ENCODE measurements at places on chromosomes 6 and 20.

- no peak for DNase-seq
Observed at GRCh38 chr20:35954907-35955251, 577 bp upstream of the SCAND1 start.

DNA sequence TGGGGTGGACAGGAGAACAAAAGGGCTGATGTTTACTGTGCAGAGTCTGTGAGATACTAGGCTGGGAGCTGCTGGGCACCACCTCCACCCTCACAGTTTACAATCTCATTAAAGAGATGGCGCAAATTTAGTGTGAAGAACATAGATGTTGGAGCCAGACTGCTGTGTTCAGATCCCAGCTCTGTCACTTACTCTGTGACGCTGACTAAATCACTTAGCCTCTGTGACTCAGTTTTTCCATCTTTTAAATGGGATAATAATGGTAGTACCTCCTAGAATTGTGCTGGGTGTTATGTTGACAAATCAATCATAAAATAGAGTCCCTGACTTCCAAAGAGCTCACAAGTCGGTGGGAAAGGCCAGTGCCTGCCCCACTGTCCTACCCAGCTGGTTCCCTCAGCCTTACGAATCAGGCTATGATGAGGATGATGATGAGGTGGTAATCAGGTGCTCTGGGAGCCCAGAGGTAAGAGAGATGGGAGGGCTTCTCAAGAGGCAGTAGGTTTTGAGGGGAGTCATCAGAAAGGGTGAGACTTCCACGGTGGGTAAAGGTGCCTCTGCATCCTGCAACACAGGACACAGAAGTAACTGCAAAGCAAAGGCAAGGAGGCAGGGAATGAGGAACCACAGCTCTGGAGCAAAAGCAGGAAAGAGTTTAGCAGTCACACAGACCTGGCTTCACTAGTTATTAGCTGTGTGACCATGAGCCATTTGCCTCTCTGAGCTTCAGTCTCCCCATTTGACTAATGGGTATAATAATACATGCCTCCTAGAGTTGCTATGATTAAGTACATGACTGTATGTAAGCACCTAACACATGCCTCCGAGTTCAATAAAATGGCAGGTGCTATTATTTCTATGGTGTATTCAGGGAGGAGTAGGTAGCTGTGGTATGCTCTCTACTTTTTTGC, 8.9 kb downstream of the FYN start:
- no peak for DNase-seq

DNA sequence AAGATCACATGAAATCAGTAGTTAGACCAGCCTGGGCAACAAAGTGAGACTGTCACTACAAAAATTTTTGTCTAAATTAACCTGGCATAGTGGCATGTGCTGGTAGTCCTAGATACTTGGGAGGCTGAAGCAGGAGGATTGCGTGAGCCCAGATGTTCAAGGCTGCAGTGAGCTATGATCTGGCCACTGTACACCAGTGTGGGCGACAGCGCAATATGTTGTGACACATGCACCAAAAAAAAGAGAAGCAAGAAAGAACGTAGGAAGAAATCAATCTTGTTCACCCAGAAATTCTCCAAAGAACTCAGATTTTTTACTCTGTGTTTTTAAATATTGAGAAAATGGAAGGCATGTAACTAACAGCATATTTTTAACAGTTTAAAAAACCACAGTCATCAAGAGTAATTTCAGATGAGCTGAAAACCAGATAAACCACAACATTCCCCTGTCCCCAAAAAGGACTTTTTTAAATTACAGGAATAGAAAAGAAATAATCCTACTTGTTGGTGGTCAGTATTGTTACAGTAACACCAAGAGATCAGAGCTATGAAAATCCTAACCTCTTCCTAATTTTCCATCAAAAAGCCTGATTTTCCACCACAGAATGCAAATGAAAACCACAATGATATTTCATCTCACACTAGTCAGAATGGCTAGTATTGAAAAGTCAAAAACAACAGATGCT, 240.2 kb downstream of the KHDC1L start:
- DNase-seq, result no peak

DNA sequence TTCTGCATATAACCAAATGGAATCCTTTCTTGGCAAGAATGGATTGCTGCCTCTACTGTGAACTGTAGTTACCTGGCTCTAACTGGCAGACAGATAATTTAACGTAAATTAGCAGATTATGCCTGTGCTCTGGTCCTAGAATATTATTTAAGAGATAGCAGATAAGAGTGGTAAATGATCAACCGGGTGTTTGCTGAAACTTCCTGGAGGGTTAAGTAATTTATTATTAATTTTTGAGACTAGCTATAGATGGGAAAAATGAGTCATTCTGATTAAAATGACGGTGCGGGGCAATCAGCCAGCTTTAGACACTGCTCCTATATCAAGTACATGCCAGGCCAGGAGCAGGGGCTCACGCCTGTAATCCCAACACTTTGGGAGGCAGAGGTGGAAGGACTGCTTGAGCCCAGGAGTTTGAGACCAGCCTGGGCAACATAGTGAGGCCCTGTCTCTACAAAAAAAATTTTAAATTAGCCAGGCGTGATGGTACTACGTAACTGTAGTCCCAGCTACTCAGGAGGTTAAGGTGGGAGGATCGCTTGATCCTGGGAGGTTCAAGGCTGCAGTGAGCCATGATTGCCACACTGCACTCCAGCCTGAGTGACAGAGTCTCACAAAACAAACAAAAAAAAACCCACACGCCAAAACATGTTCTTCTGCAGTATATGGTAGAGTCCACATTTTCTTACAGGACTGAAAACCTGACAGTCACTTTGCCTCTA, 22.6 kb downstream of the B4GALT5 start:
- DNase-seq, result no peak

- no peak for DNase-seq
Observed at GRCh38 chr20:63134201-63134612, 81.7 kb downstream of the YTHDF1 start.

GRCh38 chr6:154481521-154482013, 28.9 kb downstream of the CNKSR3 start:
- no peak for DNase-seq

DNA sequence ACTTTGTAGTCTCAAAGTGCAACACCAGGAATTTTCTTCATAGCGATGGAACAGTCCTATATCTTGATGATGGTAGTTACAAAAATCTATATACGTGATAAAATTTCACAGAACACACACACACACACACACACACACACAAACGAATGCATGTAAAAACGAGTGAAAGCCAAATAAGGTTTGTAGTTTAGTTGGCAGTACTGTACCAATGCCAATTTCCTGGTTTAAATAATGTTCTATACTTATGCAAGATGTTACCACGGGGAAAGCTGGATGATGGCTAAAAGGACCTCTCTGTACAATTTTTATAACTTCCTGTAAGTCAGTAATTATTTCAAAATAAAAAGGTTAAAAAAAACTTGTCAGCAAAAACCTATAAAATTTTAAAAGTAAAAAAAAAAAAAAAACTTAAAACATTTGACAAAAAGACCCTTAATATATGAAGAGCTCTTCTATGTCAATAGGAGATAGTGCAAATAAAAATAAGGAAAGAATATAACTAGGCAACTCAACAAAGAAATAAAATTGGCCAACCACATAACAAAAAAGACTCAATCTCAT, 37.6 kb downstream of the PDSS2 start:
- no peak for DNase-seq

DNA sequence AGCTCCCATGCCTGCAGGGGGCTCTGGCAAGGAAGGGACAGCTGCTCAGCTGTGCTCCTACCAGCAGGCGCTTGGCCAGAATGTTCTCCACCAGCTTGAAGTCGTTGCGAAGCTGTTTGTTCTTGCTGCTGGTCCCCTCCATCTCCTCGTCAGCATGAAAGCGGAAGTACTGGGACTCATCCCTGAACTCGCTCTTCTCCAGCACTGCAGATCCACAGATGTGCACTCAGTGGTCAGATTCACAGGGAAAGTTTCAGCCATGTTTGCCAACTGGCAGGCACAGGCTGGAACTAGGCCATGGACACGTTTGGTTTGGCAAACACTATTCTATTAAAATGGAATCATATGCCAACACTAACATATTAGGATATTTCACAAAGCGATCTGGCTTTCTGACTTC, 167.9 kb downstream of the PREX1 start:
- DNase-seq, result no peak

- DNase-seq, result no peak
Observed at GRCh38 chr6:148223424-148223842, 119.2 kb upstream of the SASH1 start.

- no peak for DNase-seq
Observed at GRCh38 chr6:75852721-75853120, 103.7 kb downstream of the MYO6 start.

DNA sequence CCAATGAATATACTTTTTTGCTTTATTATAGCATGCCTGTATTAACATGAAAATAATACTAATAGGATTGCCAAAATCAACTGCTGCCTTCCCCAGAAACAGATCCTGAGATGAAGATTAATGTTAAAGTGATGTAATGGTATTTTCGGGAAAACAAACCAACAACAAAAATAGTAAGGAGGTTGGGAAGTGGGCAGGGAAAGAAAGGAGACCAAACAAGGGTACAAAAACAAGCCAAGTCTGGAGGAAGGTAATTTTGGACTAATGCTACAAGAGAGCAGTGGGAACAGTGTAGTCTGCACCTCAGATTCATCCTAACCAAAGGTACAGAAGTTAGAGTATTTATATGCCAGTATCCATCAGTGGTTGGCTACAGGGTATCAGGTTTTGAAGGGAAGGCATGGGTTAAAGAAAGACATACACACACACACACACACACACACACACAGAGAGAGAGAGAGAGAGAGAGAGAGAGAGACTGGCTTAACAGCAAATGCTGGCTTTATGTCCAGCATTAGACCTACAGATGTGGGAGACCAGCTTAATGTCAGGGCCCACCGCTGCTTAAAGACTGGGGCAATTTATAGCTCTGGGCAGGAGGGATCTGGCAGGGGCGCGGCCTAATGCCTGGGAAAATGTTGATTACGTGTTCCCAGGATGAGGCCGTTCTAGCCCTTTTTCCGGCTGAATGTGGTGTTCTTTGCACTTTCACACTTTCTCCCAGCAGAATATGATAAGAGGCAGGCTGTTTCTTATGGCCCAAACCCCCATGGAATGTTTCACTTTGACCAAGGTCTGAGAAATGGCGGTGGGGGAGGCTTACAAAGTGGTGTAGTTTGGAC, 3.8 kb upstream of the SLC17A1 start:
- no peak for DNase-seq

GRCh38 chr6:144681334-144681733, 396.2 kb downstream of the UTRN start:
- DNase-seq, result no peak

GRCh38 chr20:4056880-4057279, 41.5 kb upstream of the RNF24 start:
- DNase-seq, result no peak

GRCh38 chr20:54995553-54995952, 520.2 kb downstream of the DOK5 start:
- DNase-seq, result no peak

GRCh38 chr6:29552512-29553051, 7.0 kb downstream of the UBD start:
- no peak for DNase-seq

DNA sequence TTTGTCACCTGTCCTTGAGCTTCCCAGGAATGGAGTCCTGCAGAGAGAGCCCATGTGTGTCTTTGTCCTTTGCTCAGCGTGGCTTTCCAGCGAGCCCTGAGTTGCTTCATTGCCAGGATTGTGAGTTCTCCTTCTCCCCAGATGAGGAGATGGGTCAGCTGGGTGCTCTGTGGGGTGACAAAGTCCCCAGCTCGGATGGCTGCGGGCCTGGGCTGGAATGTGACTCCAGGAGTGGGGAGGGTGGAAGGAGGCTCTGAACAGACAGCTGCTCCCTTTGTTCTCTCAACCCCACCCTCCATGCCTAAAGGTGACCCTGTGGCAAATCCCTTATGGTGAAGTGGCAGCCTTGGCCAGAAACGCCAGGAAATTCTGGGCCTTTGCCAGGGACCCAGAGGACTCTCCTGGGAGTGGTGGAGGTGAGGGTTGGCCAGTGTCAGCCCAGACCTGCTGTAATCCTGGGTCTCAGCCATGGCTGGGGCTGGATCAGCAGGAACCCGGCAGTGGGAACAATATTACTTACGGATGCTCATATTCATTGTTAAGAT, 44.4 kb upstream of the CST5 start:
- no peak for DNase-seq

DNA sequence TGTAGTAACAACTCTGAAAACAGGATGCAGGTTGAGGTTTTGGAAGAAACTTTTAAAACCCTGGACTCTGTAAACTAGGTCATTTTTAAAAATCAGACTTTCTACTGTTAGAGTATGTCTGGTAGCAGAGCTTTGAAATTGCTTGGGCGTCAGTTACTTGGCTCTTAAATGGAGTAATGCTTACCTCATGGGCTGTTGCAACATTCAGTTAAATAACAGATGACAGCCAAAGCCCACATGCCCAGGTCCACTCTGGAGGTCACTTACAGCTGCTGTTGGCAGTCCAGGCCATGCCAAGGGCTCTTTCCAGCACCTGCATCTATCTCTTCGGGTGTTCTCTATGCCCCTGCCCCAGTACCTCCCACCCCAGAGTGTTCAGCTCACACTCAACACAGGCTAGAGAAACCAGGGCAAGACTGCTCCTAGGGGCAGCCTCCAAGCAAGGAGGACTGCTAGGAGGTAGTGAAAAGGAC, 96.4 kb downstream of the BANF2 start:
- DNase-seq, result no peak

DNA sequence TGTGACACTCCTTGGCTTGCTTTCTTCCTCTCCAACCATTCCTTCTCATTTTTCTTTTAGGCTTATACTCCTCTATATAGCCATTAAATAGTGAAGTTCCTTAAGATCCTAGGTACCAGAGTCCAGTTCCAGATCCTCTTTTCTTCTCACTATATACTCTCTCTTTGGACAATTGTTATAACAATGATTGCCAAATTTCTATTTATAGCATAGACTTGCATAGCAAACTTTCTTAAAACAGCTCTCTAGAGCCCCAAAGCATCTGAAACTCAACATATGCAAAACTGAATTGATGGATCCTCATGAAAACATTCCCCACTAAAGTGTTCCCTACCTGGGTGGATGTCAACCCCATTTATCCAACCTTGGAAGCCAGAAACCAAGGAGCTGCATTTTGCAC, 13.4 kb downstream of the PHIP start:
- DNase-seq, result no peak

- DNase-seq, result no peak
Observed at GRCh38 chr6:20211941-20212391, 303 bp downstream of the MBOAT1 start.

DNA sequence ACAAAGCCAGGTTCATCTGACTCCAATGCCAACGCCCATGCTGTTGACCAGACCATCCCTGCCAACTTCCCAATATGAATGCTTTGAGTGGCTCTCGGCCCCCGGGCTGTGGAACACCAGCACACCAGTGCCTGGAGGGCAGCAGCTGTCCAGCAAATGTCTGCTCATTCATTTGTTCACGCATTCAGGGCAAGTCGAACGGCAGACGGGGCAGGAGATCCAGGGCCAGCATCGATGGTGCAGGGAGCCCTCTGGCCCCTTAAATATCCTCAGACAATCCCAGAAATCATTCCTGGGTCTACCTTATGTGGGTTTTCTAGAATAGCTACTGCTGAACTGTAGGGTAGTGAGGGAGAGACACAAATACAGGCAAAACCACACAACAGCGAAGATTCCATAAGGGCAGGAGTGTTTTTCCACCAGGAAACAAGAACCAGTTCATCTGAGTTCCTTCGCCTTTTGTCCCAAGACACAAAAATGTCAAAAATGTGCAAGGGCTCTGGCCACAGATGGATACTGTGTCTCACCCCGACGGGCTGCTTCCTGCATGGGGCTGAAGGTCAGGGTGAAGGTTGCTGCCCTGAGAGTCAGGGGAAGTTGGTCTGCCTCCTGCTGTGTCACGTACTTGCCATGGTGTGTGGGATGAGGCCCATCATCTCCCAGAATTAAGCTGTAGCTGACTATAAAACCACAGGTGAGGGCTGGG, 15.5 kb downstream of the RIPOR3 start:
- no peak for DNase-seq
